ENCODE measurements at places on chromosomes 11 and 22.
A peak's percentile ranks its signal among the peaks of the same experiment; 100 is the strongest.

- no peak for DNase-seq
Measured at GRCh38 chr22:20968281-20968977, 1.4 kb downstream of the AIFM3 start.

DNA sequence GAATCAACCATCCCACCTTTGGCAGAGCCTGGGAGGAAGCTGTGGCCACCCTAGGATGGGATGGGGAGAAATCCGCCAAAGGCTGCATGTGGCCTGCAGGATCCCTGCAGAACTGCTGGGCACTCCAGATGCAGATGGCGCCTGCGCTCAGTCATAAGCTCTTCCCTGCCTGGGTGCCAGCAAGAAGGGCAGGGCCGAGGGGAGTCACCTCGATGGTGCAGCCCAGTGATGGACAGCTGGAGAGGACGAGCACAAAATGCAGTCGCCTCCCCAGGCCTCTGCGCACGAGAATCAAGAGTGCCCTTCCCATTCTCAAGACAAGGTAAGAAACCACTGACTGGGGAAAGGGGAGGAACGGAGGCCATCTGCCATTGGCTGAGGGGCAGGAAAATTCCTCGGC lies 693.6 kb downstream of the TBC1D22A start:
- DNase-seq: no peak

DNA sequence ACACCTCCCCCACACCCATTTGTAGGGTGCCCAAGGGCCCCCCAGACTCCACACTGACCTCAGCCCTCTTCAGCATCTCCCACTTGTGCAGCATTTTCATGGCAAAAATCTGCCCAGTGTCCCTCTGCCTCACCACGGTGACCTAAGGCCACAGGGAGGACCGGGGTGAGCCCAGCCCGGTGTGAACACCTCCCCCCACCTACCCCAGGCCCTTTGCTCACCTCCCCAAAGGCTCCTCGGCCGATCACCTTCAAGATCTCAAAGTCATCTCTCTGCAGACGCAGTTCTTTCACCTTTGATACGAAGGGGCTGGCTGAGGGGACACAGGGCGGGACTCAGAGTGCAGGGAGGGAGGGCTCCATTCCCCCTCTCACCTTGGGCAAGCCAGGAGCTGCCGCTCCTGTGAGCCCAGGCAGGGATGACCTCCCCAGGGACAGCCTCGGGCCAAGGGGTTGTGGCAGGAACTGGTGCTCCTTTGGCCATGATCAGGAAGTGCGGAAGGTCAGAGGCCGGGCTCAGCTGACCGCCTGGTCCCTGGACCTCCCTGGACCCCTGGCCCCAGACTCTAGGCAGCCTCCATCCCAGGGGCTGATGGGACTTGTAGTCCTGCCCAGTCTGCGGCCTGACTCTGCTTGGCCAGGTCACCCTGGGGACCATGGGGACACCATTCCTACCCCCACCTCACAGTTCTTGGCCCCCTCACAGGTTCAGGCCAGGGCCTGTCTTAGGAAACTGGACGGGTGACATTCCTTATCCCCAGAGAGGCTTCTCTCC lies 2.7 kb downstream of the CDC42BPG start:
- DNase-seq: no peak

DNA sequence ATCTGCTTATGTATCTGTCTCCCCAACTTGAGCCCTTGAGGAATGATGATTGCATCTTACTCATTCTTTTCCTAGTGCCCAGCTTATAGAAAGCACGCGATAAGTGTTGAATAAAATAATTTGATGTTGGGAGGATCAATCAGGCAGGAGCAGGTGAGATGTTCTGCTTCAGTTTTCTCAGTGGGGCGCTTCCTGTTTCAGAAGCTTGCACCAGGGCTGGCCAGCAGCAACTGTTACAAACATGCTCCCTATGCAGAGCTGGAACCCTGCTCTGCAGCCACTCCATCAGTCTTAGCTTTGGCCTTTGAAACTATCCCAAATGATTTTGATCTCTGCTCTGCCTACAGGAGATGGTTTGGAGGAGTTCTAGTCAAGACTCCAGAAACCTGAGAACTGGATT lies 3.9 kb downstream of the ENDOD1 start:
- DNase-seq: no peak

GRCh38 chr22:35426801-35427140 lies 26.8 kb downstream of the MCM5 start:
- DNase-seq: no peak

DNA sequence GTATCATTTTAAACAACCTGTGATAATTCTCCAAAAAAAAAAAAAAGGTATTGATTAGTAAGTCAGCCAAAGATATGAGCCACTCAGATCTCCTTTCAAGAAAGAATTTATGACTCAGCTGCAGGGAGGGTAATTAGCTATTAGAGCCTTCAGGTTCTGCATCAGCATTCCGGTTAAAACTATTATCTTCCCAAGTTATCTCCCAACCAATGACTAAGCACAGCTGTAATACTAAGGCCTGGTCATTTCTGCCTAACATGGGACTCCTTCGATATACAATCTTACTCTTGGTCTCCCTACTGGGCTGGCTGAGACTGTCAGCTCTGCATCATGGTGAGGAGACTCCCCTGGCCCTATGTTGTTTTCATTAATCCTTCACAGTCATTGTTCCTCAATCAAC lies 60.4 kb downstream of the SBF2 start:
- DNase-seq: no peak

- DNase-seq: no peak
Measured at GRCh38 chr11:12454782-12455181, 77.4 kb downstream of the PARVA start.

DNA sequence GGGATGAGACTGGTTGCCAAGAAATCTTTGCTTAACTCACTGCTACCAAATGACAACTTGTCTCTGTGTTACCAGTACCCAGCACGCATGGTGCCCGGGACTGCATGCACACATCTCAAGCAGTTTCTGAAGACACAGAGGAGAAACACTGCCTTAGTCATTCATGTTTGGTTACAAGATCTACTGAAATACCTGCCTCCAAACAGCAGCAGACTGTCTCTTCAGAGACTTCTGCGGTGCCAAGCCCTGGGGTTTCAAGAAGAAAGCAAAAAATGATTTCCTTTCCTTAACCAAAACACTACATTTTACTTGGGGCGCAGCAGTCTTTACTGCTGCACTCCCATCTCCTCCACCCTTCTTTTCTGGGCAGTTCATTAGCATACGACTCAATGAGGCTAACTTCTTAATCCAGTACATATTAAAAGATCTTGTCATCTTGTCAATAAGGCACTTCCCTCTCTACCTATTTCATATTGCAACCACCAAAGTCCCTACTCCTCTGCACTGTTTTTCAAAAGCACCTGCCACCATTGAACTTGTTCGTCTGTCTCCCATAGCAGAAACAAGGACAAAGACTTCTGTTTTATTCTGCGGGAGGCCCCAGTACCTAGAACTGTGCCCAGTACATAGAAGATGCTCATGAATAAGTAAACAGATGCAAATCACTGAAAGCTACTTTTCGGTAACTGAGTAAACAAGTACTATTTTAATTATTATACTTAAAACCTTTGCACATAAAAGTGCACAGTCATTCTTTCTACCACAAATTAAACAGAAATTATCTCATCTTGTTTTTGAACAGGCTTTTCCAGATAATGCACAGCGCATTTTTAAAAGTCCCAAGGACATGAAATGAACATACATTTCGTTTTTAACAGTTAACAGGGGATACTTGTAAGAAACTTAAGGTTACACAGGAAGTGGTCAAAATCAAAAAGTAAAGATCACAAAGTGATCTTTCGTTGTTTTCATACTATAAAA lies 4.0 kb downstream of the NAP1L4 start:
- peak; percentile 14 for DNase-seq

DNA sequence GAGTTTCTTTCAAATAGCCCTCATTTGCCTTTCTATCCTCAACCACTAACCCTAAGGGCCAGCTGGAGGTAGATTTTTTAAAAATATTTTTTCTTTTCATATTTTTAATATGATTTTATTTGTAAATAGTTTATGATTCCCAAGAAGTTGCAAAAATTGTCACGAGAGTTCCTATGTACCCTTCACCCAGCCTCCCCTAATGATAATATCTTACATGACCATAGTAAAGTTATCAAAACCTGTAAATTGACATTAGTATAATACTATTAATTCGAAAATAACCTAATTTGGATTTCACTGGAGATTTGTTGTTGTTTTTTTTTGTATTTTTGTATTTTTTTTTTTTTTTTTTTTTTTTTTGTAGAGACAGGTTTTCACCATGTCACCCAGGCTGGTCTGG lies 495.5 kb downstream of the MIAT start:
- DNase-seq: no peak
